Cardiac muscle cell (in vitro differentiated cells and primary cell): ENCODE measurements at places on chromosomes 3 and 15.

DNA sequence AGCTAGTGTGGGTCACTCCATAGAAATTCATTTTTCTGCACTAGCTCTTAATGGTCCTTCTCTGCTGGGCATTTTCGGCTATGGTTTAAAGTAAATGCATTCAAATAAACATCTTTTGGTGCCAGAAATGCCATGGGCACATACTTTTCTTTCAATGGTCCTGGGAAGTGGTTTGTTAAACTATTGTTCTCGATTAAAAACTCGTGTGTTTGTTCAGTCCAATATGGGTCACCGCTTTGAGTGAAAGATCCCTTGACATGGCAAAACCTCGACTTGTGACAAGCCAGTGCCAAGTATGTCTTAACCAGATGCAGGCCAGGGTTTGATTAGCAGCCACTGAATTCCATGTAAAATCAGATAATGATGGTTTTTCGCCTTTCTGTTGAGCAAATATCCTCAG lies 331.9 kb upstream of the WNT5A start:
- no peak overlapping the region for H3K4me3 ChIP-seq
- H3K4me1 ChIP-seq = peaks cover 24% of the 10 kb centered on the region
- no peaks in the 10 kb centered on the region for H3K27me3 ChIP-seq
- no peaks in the 10 kb centered on the region for H3K36me3 ChIP-seq
- H3K27ac ChIP-seq = no peak overlapping the region
- no peak for DNase-seq

- H3K4me3 ChIP-seq = no peak overlapping the region
- no peak for DNase-seq
- no peak overlapping the region for H3K27ac ChIP-seq
- H3K4me1 ChIP-seq = no peaks in the 10 kb centered on the region
These were observed 69.6 kb upstream of the STRIT1 start for GRCh38 chr3:155362808-155363689.

GRCh38 chr3:162348912-162349311 lies 852.3 kb downstream of the OTOL1 start:
- H3K4me3 ChIP-seq = no peak overlapping the region
- H3K4me1 ChIP-seq = no peaks in the 10 kb centered on the region
- H3K36me3 ChIP-seq = no peaks in the 10 kb centered on the region
- no peaks in the 10 kb centered on the region for H3K27me3 ChIP-seq

- H3K4me3 ChIP-seq = peak within 1 kb of the TSS; percentile 33
- H3K4me1 ChIP-seq = no peaks in the 10 kb centered on the region
- no peaks in the 10 kb centered on the region for H3K27me3 ChIP-seq
- peak within 1 kb of the TSS; percentile 9 for H3K27ac ChIP-seq
These were observed at the start of gene DPPA4 for GRCh38 chr3:109337393-109337792. Gene DPPA4 (minus strand): TSS chr3:109337546. CDS start chr3:109337517, 29 bp downstream.

DNA sequence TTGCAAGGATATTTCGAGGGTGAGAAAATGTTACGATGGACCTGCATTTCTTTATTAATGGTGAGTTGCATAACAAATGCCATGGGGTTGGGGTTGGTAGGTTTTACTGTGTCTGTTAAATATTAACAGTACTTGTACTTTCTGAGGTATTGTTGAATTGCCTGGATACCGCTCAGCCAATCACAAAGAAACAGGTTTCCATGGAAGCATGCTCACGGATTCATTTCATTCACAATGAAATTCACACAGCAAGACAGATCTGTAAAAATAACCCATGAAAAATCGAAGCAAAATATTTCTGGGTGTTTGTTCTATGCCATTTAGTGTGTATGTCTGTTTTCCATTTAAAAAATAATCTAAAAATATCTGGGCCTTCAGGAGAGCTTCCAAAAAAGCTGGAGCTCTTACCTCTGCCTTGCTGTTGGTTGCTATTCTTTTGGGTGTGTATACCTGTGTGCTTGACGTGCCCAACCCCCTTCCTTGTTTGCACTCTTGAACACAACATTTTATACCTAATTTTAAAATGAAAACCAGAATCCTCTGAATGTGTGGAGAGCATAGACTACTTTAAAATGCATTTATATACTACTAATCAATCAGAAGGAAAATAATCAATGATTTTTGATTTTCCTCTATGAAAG lies 479.8 kb upstream of the TBL1XR1 start:
- H3K4me3 ChIP-seq = no peak overlapping the region
- DNase-seq = no peak
- no peaks in the 10 kb centered on the region for H3K36me3 ChIP-seq
- no peaks in the 10 kb centered on the region for H3K4me1 ChIP-seq
- no peak overlapping the region for H3K27ac ChIP-seq

DNA sequence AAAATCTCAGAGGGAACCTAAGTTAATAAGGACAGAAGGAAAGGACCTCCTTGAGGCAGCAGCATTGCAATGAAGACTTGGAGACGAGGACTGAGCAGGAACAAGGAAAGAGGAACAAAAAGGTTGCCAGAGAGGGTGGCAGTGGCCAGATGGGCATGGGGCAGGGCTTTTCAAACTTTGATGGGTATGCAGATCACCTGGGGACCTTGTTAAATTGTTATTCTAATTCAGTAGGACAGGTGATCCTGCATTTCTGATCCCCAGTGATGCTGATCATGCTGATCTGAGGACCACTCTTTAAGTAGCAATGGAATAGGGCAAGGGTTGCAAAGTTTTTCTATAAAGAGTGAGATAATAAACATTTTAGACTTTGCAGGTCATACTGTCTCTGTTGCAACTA lies 11.1 kb downstream of the COL6A6 start:
- no peaks in the 10 kb centered on the region for H3K36me3 ChIP-seq
- no peaks in the 10 kb centered on the region for H3K4me1 ChIP-seq
- DNase-seq = no peak
- no peak overlapping the region for H3K27ac ChIP-seq
- H3K4me3 ChIP-seq = no peak overlapping the region

DNA sequence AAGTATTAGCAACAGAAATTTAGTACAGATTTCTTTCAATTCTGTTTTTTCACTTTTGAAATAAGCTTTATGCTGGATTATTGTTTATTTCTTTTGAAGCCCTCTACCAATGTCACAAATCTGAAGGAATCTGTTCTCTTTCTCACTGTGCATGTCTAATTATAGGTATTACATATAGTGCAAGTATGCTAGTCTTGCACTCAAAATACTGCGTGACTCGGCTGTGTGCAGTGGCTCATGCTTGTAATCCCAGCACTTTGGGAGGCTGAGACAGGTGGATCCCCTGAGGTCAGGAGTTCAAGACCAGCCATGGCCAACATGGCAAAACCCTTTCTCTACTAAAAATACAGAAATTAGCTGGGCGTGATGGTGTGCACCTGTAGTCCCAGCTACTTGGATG lies 95.8 kb upstream of the PLAAT1 start:
- no peaks in the 10 kb centered on the region for H3K4me1 ChIP-seq
- no peak overlapping the region for H3K4me3 ChIP-seq
- no peak for DNase-seq
- H3K27ac ChIP-seq = no peak overlapping the region

GRCh38 chr15:81813215-81813614 lies 232.6 kb downstream of the MEX3B start:
- no peak overlapping the region for H3K27ac ChIP-seq
- DNase-seq = no peak
- no peaks in the 10 kb centered on the region for H3K36me3 ChIP-seq
- no peak overlapping the region for H3K4me3 ChIP-seq

DNA sequence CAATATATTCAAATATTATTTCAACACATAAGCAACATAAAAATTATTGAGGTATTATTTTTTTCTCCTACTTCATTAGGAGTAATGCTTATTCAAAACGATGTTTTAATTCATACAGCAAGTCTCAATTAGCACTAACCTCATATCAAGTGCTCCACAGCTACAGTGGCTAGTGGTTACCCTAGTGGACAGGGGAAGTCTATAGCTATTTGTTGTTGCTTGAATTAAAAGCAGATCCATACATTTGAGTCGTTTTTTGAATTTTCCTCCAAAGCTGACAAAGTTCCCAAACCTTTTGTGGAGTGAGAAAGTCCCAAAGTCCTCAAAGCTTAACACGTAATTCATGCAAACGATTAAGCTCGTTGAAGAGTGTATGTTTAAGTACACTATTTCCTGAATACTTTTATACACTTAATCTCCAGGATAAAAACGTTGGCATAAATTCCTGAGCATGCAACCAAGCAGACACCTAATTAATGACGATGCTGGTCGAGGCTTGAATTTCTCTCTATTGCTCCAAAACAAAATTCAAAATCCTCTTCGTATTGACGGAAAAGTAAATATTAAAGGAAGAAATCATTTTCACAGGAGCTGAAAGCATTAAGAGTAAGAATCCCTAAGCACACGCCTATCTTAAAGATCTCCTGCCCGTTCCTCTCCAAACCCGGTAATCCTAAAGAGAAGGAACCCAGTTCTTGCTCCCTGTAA lies 985 bp downstream of the VPS13C start:
- peaks cover 1% of the 10 kb centered on the region for H3K4me1 ChIP-seq
- H3K36me3 ChIP-seq = no peaks in the 10 kb centered on the region
- H3K27me3 ChIP-seq = peaks cover 35% of the 10 kb centered on the region
- no peak for DNase-seq

GRCh38 chr3:186467969-186468368 lies 76.2 kb downstream of the CRYGS start:
- H3K27me3 ChIP-seq = no peaks in the 10 kb centered on the region
- DNase-seq = no peak
- H3K36me3 ChIP-seq = no peaks in the 10 kb centered on the region
- H3K27ac ChIP-seq = peak overlapping the region; percentile 11

DNA sequence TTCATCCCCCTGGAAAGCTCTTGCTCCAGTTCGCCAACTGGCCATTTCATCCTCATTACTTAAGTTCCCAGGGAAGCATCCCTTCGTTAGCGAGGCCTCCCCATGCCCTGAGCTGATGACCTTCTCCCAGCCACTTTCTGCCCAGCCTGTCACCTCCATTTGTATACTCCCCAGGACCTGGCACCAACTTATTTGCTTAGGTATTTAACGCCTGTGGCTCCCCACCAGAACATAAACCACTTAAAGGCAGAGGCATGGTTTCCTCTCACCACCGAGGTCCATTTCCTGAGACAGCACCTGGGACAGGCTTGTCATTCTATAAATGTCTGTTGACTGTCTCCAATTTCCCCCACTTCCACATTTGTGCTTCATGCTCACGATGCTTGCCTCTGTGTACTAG lies 189.0 kb downstream of the ZNF621 start:
- H3K27ac ChIP-seq = no peak overlapping the region
- no peaks in the 10 kb centered on the region for H3K36me3 ChIP-seq
- no peaks in the 10 kb centered on the region for H3K27me3 ChIP-seq

DNA sequence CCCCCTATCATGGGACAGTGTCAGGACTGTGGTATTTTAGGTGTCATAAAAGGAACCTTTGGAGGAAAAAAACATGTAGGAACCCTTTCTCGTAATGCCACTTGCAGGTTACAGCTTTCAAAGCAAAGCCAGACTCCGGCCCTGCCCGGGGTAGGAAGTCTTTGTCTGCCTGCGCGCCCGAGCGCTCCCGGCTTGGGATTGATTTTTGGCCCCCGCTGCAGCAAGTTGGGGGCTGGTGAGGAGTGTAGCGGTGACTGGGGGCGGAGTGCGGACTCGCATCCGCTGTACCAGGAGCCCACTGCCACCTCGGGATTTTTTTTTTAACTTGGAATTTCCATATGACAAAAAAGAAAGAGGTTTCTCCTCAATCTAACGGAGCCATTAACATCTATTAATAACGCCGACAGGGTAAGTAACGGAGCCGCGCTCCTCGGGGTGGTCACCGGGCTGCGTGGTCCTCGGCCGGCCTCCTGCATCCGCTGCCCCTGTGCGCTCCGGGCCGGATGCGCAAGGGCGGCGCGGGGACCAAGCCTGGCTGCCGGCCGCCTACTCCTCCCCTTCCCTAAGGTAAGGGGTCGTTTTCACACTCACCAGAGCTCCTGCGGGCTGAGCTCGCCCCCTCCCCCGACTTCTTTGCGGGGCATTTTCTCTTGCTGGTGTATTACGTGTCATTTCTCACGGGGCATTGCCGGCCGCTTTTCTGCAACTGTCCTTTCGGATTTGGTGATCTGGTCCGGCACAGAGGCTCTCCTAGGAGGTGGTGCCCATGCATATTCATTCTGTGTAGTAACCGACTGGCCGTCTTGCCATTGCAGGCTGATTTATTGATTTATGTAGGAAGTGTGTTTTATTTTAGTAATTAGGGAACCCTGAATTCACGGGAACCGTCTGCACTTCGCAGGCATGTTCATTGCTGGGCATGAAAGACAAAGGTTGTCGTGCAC lies 219.8 kb upstream of the TOPAZ1 start:
- H3K4me3 ChIP-seq = peak overlapping the region; percentile 16
- no peak overlapping the region for H3K27ac ChIP-seq

DNA sequence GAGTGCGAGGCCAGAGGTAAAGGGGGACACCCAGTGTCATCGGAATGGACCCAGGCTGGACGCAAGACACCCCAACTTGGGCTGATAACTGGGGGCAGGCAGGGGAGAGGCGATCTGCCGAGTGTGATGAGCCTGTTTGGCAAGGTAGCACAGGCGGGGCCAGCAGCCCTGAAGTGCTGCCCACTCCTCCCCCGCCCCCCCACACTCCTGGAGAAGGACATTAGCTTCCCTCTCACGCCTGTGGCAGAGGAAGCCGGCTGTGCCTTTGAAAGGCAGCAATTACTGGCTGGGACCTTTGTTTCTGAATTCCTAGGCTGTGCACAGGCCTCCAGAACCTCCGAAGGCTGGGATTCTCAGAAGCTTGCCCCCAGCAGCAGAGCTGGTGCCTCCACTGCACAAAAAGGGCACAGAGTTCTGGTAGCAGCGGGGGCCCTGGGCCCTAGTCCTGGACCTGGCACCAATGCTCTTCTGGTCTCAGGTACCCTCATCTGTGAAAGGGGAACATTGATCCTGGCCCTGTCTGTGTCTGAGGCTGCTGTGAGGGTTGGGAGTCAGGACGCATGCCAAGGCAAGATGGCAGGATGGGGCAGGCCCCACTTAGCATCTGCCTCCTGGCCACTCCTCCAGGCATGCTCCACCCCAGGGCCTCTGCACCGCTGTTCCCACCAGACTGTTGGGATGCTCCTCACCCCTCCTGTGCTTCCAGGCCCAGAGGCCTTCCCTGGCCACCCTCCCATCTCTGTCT lies 28.6 kb downstream of the IQSEC1 start:
- H3K4me3 ChIP-seq = no peak overlapping the region
- H3K27ac ChIP-seq = no peak overlapping the region
- H3K4me1 ChIP-seq = peaks cover 2% of the 10 kb centered on the region
- H3K27me3 ChIP-seq = no peaks in the 10 kb centered on the region

DNA sequence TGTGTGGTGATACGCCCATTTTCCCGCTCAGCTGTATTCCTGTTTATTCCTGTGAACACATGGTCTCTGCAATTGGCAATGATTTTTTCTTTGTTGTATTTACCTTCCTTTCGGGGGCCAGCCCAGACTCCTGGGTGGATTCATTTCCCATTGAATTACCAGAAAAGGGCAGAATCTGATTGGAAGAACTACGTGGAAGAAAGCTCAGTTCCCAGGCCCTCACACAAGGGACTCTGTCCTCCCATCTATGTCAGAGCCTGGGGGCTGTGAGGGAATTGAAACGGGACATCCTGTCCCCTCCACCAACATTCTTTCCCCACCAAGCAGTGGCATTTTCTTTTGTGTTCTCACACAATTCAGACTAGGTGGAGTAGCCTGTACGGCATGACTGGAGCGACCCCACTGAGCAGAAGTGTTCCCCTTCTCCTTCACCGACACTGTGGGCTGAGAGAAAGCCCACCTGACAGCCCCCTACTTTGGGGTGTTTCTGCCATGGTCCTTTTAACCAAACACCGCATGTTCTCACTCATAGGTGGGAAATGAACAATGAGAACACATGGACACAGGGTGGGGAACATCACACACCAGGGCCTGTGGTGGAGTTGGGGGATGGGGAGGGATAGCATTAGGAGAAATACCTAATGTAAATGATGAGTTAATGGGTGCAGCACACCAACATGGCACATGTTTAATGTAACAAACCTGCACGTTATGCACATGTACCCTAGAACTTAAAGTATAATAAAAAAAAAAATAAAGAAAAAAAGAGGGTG lies 32.1 kb upstream of the RFTN1 start:
- no peak for DNase-seq
- peaks cover 5% of the 10 kb centered on the region for H3K4me1 ChIP-seq
